Fibroblast of lung (primary cell): ENCODE measurements at places on chromosomes 4 and X.

DNA sequence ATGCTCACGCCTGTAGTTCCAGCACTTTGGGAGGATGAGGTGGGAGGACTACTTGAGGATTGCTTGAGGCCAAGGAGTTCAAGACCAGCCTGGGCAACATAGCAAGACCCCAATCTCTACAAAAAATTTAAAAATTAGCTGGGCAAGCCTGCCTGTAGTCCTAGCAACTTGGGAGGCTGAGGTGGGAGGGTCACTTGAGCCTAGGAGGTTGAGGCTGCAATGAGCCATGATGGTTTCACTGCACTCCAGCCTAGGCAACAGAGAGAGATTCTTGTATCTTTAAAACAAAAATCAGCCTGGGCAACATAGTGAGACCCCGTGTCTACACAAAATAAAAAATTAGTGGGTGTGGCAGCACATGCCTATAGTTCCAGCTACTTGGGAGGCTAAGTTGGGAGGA lies 1.9 kb downstream of the ZNF41 start:
- DNase-seq, result no peak

DNA sequence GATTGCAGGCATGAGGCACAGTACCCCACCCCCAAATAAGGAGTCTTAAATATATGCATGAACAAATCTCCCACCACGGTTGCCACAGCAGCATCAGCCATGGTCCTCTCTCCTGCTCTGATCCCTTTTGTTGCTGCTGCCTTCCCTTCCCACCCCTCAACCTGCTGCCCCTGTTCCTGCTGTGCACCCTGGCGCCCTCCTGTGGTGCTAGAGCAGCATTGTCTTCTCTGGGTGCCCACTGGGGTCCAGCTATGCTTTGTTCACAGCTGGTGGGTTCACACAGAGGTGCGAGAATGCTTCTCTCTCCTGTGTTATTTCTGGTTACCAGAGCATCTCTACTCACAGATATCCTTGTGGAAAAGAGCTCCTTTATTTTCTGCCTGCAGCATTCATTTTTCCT lies 116.2 kb downstream of the GATB start:
- DNase-seq, result no peak

DNA sequence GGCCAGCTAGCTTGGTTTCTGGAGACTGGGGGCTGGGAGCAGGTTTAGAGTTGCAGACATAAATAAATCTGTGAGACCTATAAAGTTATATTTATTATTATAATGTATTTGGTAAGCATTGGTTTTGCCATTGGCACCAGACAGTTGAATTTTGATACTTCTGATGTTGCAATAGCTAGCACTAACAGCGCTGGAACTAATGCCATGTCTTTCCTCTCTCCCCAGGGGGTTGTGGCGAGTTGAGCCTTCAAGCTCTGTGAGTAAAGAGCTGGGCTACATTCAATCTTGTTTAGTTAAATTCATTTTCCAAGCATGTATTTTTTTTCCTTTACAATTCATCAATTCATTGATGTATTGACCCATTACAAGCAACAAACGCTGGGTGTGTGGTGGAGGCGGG lies 358.7 kb upstream of the NR3C2 start:
- DNase-seq, result no peak

DNA sequence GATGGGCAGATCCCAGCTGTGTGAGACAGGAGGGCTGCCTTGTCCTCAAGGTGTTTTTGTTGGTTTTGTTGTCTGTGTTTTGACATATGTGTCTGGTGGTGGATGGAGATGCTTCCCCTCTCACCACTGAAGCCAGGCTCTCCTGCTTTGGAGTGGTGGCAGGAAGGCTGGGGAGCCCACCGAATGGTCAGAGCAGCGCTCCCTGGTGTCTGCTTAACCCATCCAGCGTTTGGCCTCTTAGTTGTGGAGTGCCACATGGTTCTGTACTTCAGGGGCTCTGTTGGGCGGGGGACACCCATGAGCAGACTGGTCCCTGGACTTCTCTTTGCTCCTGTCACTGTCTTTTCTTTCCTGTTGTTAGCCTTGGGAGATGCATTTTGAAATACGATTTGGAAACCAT lies 51.9 kb downstream of the DLG3 start:
- DNase-seq, result no peak

DNA sequence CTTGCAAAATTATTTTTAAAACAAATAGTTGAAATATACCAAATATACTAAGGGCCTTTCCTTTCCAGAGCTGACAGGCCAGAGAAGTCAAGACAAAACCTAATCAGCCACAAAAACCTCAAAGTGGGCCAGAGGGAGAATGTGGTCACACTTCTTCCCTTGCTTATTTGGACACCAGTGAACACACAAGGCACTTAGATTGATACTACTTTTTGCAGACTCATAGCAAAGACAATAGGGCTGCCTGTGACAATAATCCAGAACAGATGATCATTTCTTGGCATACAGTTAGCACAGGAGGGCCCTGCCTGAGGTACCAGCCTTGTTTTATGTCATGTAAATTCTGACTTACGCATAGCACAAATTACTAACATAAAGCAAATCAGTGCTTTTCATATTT lies 215.7 kb upstream of the NEIL3 start:
- DNase-seq, result peak; percentile 33

DNA sequence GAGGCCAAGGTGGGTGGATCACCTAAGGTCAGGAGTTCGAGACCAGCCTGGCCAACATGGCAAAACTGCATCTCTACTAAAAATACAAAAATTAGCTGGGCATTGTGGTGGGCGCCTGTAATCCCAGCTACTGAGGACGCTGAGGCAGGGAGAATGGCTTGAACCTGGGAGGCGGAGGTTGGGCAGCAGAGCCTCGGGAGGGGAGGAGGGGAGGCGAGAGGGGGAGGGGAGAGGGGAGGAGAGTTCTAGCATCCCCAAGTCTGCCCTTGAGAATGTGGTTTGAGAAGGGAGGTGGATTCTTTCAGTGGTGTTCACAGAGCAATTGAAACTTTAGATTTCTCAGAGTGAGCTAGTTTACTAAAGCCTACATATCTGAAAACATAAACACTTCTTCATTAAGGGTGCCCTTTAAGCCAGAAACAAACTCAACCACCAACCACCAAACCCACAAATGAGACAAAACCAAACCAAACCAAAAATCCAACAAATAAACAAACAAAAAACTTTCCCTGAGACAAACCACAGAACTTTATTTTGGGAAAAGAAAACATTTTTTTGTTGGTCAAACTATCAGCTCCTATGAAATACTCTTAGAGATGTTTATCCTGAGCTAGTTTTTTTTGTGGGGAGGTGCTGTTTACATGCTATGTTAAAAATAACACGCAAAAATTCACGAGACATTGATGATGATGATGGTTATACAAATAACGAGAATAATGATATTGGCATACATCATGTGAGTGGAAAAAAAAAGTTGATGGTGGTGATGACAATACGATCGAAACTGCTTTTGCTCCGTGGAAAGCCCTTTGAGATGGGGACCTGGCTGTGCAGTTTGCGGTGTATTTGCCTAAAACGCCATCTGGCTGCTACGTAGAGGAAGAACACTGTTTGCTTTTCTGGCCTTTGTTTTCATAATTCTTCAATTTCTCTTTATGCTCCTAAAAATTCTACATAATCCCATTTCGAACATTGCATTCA lies 98.2 kb upstream of the PRKX start:
- DNase-seq, result peak; percentile 39

DNA sequence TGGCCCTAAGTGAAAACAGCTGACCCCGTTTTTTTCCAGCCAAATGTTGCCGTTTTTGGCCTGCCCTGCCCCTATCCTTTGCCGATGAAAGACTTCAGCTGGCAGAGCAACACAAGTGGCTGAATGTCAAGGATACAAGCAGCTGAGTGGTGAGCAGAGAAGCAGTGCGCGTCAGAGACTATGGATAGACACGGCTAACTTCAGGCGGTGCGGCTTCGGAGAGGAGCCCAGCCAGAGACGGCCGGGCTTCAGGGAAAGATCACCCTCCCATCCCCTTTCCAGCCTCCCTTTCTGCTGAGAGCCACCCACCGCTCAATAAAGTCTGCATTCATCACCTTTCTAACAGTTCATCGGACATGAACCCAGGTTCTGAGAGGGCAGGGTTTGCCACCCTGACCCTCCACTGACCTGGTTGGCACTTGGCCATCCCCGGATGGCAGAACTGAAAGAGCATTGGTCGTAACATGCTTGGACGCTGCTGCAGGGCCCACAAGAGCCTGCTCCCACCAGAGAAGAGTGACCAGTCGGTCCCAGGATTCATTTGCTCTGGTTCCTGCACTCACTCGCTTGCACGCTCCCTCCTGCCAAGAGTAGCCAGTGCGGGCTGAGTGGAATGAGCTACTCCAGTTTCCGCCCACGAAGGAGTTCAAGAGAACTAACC lies 125.8 kb downstream of the PPEF1 start:
- DNase-seq, result peak; percentile 45

DNA sequence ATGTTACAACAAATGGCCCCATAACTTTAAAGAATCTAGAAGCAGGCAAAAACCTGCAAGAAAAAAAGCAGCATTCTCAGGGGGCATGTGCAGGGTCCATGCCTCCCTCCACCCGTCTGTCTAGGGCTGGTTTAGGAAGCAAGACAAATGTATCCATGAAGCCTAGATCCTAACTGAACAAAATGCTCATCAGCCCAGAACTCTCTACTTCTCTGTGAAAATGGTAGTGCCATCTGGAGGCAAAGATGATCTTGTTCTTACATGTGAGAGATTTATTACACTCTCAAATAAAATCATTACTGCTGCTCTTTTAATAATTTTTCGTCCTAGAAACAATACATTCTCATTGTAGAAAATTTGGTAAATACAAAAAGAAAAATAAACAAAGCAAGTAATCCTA lies 26.7 kb downstream of the NR3C2 start:
- DNase-seq, result peak; percentile 4

DNA sequence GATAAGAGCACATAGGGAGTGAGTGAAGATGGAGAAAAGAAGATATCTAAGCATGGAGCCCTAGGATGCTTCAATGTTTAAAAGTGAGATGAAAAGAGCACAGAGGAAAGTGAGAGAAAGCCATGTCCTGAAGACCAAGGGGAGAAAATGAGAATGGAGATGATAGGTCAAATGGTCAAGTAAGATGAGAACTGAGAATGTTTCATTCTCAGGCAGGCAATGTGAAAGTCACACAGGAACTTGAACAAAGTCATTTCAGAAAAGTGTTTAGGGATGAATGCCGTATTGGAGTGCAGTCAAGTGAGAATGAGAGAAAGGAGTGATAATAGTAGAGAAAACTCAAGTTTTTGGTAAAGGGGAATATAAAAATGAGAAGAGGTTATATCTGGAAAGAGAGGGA lies 148.7 kb upstream of the PTCHD1 start:
- no peak for DNase-seq

DNA sequence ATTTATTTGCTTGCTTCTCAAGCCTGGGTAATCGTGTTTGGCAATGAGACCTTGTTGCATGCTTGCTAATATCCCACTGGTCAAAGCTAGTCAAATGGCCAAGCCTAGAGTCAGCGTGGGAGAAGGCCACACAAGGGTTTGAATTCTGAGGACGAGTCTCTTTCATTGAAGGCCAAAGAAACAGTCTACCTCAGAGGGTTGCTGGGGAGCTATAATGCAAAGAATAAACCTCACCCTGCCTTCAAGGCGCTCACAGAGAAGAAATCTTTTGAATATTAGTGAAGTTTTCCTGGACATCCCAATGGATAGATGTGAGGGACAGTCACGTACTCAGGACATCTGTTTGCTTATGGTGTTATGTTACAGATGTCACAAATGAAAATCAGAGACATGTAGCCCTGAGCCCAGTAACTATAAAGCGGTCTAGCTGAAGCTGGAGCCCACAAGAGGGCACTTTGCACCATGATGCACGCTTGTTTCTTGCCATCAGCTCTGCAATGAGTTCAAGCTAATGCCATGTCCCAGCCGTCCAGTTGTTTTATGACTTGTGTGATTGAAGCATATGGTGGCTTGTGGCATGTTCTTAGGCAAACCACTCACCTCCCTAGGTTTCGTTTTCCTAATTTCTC lies 1.1 kb upstream of the TLR3 start:
- peak; percentile 75 for DNase-seq

DNA sequence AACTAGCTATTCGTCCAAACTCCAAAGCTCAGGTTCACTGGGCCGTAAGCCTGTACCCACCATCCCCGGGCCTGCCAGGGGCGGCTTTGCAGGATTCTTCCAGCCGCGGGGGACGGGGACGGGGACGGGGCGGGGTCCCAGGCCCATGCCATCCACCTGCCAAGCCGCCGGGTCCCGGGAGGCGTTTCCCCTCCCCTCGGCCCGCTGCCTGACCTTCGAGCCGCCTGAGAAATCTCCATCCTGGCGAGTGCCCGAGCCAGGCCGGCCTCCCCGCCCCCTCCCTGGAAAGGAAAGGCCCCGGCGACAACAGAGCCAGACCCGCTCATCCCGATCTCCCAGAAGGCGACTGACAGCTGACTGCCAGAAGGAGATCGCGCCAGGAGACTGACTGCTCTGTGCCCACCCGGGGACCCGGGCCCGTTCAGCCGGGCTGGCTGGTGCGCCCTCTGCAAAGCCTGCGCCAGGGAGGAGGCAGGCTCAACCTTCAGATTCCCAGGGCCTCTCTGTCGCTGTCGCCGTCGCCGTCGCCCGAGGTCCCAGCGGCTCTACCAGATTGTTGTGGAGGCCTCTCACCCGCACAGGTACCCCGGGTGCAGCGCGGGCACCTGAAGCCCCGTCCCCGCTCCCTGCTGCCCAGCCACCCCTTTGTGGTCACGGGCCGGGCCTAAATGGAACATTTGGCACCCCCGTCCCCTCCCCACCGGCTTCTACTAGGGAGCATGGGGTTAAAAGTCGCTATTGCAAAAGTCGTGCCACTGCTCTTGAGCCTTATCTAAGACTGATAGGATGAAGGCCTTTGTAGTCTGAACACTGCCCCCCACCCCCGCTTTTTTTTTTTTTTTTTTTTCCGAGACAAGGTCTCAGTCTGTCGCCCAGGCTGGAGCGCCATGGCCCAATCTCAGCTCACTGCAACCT lies at the start of gene RGN:
Gene RGN, plus strand, starts transcription at position 315 of the 915 bp plus-strand sequence. CDS start 2,702 bp downstream, outside the sequence.
- no peak for DNase-seq

DNA sequence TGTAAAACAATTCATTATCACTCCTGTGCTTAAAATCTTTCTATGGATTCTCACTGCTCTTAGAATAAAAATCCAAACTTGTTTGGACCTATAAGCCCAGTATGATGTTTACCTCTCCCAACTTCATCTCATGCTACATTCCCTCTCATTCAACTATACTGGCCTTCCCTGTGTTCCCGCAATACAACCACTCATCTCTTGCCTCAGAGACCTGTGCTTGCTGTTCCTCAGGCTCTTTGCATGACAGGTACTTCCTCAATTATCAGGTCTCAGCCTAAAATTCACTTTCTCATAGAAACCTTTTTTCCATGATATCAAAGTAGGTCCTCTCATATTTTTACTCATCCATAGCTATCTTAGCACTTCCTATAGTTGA lies 71.7 kb downstream of the ENOX2 start:
- no peak for DNase-seq

DNA sequence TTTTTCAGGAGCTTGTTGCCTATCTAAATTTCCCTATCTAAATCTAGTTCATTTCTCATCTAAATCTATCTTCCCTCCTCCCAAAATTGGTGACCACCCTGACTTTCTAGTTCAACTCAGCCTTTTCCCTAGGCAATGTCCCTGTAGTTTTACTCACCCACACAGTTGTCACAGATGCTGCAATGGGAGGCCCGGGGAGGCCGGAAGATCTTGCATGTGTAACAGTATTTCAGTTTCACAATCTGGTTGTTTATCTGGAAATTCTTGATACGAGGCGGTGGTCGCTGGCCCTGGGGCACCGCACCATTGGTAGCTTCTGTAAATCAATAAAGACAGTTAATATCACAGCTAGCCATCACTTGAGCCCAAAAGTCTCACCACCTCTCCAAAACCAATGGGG lies 20.2 kb downstream of the ZDHHC9 start:
- DNase-seq, result no peak

GRCh38 chrX:151912221-151912620 lies 468 bp upstream of the MAGEA4 start:
- DNase-seq, result no peak

- peak; percentile 18 for DNase-seq
These were observed 44.5 kb downstream of the FGFRL1 start for GRCh38 chr4:1055721-1056590.

GRCh38 chr4:75662626-75663025 lies 10.6 kb downstream of the G3BP2 start:
- no peak for DNase-seq
